ENCODE measurements at places on chromosomes 5 and 9.

GRCh38 chr5:11857391-11857790 is 46.9 kb downstream of the CTNND2 start:
- no peak for DNase-seq

GRCh38 chr9:28539434-28540070 is 966.3 kb upstream of the C9orf72 start:
- DNase-seq, result no peak

DNA sequence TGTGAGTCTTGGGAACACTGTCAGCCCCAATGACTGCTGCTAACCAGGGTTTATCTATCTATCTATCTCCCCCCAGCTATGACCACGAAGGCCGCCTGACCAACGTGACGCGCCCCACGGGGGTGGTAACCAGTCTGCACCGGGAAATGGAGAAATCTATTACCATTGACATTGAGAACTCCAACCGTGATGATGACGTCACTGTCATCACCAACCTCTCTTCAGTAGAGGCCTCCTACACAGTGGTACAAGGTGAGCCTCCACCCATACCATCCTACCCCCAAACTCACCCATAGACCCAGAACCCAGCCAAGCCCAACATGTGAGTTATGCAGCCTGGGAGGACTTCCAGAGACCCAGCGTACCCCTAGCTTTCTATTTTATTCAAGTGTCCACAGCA is 65.4 kb upstream of the WWC1 start:
- no peak for DNase-seq

- no peak for DNase-seq
These were observed 262.4 kb downstream of the SEMA5A start for GRCh38 chr5:9283473-9283872.

DNA sequence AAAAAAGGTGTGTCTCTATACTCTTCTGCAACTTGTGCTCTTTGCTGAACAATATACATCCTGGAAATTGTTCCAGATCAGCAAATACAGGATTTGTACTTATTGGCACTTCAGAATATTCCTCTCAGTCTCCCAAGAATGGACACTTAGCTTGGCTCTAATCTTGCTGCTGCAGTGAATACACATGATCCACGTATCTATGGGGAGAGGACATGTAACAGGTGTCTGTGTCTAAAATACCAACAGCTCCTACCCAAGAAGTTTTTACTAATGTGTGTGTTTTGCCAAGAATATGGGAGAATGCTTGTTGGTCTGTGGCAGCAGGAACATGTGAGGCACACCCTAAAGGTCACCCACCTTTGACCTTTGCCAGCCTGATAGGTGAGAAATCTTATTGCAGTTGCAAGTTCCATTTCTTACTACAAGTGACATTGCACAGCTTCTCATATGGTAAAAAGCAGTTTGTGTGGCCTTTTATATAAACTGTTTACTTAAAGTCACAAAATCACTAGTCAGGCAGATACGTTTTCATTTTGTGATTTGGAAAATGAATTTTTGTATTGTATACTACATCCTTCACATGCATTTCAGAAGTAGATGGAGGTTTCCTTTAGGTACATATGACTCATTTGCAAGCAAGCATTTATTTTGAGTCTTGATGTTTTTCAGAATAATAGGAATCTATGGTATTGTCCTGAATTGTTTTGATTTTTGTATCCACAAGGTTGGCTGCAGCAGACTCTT is 35.8 kb downstream of the PHF2 start:
- DNase-seq, result no peak

- DNase-seq, result no peak
These were observed 533.3 kb downstream of the ACTL7B start for GRCh38 chr9:108322326-108323098.

- no peak for DNase-seq
These were observed 73.5 kb downstream of the TRIM36 start for GRCh38 chr5:115096034-115096769.

DNA sequence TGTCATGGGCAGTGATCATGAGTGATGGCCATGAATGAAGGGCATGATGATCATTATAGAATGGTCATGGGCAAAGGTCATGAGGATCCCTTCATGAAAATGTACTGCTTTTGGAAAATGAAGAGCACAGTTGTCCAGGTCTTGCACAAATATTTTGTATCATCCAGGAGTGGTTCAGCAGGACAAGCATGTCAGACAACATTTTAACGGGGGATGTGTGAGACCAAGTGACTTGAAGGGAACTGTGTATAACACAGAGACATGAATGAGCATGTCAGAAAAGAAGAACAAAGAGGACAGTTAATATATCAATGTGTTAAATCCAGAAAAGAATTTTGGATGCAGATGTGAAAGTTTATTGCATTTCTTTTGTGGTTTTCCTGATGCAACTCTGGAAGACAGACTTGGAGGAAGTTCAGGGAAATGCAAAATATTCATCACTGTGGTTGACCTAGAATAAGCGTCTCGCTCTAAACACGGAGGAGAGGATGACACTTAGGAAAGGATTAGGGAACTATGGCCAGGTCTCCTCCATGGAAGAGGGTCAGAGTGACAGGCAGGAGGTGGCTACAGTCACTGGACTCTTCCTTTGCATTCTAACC is 116.1 kb upstream of the IRX4 start:
- no peak for DNase-seq

GRCh38 chr5:149935431-149935901 is 9.1 kb downstream of the PDE6A start:
- DNase-seq, result no peak

DNA sequence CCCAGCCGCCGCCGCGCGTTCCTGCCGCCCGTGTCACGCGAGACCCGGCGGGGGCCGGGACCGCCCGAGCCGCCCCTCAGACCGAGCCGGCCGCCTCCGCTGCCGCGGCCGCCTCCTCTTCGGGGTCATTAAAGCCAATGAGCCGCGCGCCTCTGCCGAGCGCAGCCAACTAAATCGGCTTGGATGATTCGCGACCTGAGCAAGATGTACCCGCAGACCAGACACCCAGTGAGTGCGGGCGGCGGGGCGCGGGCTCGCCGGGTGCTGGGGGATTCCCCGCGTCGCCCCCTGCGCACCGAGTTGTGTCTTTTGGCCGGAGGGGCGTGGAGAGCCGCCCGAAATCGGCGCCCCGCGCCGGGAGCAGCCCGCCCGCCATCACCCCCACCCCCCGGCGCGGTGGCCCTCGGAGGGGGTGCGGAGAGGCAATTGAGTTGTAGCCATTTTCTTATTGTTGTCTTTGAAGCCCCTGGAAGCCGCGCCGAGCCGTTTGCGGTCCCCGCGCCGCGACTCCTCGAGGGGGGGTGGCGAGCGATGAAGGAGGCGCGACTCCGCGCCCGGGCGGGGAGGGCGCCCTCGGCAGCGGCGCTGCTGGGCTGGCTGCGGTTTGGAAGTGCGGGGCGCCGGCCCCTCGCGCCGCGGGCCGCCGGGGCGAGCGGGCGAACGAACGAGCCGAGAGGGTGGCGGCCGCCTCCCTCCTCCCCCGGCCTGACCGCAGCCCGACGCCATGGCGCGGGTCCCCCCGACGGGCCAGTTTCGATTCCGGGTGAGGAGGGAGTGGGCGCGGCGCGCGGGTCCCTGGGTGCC is 1.0 kb downstream of the TLE4 start:
- DNase-seq, result peak; percentile 31

DNA sequence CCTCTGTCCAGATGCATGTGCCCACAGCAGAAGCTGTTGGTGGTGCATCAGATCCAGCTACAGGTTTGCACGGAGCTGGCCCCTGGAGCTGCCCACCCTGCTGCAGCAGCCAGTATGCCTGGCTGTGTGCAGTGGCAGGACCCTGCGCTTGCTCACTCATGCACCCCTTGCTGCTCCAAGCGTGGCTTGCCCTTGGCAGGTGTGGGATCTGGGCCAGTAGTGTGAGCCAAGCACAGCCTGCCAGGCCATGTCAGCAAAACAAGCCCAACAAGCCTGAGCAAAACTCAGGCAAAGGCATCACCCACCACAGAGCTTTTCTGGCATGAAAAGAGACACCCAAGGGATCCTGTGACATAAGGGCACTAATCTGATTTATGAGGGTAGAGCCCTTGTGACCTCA is 18.3 kb upstream of the ECPAS start:
- no peak for DNase-seq

- DNase-seq, result no peak
These were observed 75.4 kb upstream of the LRRTM2 start for GRCh38 chr5:138950421-138951031.

- DNase-seq, result no peak
These were observed 100.6 kb downstream of the GTF3C4 start for GRCh38 chr9:132770770-132771310.

- no peak for DNase-seq
These were observed 755.3 kb downstream of the TLE1 start for GRCh38 chr9:80934095-80934494.

GRCh38 chr9:83981126-83981871 is 694 bp downstream of the RMI1 start:
- DNase-seq, result no peak

DNA sequence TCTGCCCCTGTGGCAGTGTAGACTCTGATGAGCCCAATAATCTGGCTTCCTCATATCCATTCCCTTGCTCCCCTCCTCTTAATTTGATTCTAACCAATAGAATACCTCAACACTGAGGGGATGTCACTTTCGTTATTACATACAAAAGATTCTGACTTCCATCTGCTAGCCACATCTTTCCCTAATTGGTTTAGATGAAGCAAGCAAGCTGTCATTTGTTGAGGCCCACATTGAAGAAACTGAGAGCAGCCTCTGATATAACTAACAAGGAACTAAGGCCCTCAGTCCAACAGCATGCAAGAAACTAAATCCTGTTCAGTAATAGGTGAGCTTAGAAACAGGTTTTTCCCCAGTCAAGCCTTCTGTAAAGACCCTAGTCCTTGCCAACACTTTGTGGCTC is 5.8 kb downstream of the ADAMTS6 start:
- no peak for DNase-seq

DNA sequence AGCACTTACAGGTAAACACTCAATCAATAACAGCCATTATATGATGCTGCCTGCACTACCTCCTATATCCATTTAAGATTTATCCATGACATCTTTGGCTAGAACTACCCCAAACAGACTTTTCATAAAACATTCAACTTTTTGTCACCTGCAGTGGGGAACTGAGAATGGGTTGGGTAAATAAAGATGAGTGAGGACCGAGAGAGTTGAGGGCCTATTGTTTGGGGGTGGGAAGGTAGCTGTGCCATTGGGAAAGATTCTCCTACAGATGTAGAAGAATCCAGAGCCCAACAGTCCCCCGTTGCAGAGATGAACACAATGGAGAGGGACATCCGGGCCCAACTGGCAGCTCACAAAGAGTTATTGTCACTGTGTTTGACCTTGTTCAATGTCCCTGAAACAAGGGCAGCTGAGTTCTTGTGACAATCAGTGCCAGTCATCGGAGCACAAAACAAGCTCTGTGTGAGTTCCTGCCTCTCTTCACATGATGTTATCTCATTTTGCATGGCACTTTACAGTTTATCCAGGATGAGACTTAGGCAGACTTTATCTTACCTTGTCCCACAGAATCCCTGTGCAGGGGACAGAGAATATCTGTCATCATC is 11.5 kb upstream of the SLC31A2 start:
- no peak for DNase-seq

DNA sequence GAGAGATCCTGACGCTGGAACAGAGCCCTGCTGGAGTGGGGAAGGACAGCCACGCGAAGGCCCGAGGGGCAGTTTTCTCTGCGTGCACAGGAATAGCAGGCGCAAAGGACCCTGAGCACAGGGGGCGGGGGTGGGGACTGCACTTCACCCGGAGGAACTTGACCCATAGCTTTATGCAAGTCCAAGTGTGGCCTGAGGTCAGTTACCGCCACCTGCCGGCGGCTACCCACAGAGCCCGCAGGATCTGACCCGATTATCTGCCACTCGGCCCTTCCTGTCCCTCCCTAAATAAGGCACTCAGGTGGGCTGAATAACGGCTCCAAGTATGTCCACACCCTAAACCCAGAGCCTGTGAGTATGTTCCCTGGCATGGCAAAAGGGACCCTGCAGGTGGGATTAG is 65.4 kb upstream of the FCN1 start:
- DNase-seq, result no peak

DNA sequence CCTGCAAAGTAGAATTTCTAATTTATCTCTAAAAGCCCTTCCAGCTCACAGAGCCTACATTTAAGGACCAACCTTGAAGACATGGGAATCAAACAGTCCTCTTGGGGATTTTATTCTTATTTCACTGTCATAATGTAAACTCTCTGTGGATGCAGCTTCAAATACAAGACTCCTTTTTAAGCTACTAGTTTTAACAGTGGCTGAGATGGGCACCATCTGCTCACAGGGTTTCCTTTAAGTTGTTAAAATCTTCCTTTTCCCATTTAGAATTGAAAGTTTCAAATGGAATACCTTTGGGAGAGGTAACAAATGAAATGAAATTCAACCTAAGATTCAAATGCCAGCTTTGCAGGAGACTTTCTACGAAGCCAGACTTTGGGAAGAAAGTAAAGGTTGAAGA is 243.7 kb downstream of the GLIS3 start:
- DNase-seq, result no peak

GRCh38 chr5:83745816-83746215 is 25.2 kb upstream of the HAPLN1 start:
- no peak for DNase-seq

- no peak for DNase-seq
These were observed 209.1 kb downstream of the TMEM232 start for GRCh38 chr5:110517396-110517795.

DNA sequence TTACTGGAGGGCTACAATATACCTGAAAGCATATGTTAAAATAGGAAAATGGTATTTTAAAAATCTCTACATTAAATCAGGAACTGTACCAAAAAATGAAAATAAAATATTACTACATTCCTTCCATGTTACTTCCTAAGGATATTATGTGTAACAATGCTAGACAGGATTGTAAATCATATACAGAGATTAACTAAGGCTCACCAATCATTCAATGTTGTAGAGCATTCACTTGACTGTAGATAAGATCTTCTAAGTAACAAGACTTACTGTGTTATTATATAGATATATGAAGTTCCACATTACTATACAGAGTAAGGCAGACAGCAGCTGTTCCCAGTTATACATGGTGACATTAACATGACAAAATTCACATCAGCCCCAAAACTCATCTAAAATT is 1919.1 kb upstream of the CDH9 start:
- DNase-seq, result no peak

- no peak for DNase-seq
These were observed 7.1 kb downstream of the KIF20A start for GRCh38 chr5:138186002-138186447.

DNA sequence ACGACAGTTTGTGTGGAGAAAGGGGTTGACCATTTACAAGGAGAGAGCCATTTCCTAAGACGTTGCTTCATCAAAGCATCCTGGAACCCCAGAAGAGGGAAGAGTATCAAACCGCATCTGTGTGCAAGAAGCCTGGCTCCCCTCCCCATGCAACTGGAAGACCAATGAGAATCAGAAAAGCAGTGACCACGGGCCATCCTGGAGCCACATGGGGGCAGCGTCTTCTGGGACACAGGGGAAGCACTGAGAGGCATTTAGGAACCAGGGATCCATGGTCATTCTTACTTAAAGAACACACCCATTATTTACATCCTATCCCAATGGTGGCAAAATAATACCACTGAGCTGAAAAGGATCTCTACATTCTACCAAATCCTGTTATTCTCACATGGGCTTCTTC is 29.3 kb downstream of the SEMA5A start:
- no peak for DNase-seq

- no peak for DNase-seq
These were observed 599 bp downstream of the NMRK1 start for GRCh38 chr9:75087289-75087823.

GRCh38 chr9:13800776-13801175 is 513.2 kb downstream of the NFIB start:
- no peak for DNase-seq

GRCh38 chr5:33701251-33701650 is 190.5 kb downstream of the ADAMTS12 start:
- no peak for DNase-seq
